ENCODE measurements at places on chromosomes 2 and 18.

DNA sequence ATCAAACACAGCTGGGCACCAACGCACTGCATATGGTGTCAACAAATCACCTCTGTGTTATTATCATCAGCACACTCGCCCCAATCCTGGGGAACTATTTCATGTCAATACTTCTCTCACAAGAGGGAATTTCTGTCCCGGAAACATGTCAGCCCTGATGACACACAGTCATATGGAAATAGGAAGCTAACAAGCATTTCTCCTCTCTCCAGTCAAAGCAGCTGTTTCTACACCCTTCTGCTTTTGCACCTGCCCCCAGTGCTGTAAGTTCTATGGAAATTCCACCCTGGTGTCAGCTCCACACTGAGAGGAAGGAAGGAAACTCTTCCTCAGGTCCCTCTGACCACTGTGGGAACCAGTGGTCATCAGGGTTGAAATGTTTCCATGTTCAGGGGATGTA, 447.6 kb upstream of the ID2 start:
- DNase-seq, result no peak

GRCh38 chr2:204850581-204850980, 305.3 kb downstream of the PARD3B start:
- no peak for DNase-seq

DNA sequence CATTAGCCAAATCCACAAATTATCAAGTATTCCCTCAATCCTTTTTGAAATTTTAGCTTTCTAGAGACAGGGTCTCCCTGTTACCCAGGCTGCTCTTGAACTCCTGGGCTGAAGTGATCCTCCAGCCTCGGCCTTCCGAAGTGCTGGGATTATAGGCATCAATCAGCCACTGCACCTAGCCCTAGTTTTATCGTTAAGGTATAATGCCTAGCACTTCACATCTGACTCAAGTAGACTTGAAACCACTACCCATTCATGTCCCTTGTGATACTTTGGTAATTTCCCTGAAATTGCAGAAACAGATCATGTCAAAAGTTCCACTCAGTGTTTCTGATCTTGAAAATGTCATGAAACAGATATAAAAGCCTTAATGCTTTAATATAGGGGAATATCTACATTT, 26.3 kb downstream of the MEX3C start:
- DNase-seq, result no peak

- DNase-seq, result peak; percentile 38
These were observed 180.6 kb downstream of the CLIP4 start for GRCh38 chr2:29295845-29296244.

DNA sequence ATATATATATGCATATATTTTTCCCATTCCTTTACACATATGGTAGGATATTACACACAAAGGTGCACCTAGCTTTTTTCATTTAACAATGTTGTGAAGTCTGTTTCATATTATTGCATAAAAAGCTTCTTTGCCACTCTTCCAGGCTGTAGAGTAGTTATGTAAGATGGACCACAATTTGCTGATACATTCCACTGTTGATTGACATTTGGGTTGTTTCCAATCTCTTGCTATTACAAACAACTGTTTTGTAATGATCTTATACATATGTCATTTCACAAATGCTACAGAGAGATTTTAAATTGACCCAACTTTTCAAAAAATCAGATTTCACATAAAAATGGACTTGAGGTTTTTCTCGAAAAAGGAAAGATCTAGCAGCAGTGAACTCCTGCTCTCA, 301.4 kb downstream of the CDCA7 start:
- no peak for DNase-seq

- no peak for DNase-seq
These were observed 622.5 kb downstream of the RNF144A start for GRCh38 chr2:7539760-7540159.

- no peak for DNase-seq
These were observed 31.0 kb upstream of the EPB41L3 start for GRCh38 chr18:5574843-5575242.

DNA sequence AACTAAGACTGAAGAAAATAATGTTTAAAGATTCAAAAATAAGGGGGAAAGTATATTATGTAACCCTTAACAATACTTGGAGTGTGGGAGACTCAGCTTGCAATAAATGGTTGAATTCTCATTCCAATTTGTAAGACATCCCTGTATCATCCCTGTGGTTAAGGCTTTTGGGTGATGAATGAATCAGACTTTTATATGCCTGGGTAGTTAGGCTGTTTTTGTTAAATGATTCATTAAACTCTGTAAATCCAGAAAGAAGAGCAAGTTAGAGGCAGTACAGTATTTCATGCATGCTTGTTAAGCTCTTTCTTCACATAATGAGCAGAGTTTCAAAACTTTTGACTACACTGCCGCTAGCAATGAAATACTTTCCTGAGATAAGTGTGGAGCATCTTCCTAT, 948.8 kb downstream of the SOCS6 start:
- DNase-seq, result no peak

DNA sequence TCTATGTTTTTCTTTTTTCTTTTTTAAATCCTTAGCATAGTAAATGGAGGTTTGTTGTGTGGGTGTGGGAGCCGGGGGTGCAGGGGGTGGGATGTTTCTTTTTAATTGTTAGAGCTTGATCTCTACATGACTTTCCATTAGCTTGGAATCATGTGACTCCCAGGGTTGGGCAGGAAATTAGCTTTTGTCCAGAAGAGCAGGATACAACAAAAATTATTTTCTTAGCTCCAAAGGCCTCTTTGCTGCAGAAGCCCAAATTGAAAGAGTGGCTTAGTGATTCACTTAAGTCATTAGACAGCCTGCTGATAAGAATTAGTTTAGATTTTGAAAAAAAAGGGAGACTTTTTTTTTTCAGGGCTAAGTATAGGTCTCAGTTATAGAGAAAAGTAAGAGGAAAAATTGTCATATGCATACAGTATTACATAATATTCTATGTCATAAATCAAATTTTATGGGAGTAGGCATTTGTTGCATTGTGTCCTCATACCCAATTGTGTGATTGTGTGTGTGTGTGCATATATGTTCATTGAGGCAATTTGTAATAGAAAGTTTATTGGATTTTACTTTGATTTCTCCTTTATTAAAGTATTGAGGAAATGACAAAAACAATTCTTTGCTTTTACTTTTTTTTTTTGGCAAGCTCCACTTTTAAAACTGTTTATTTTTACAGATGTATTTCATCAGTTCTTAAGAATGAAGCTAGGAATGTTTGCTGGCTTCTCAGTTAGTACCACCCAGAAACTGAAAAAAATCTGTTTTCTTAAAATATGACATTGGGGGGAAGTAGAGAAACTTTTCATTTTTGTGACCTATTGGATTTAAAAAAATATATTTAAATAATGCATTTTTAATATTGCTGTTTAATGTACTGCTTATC, 47.4 kb downstream of the TSPYL6 start:
- peak; percentile 15 for DNase-seq

- DNase-seq, result no peak
These were observed 11.6 kb downstream of the TRAPPC8 start for GRCh38 chr18:31931163-31931885.
